Activated CD4-positive, alpha-beta T cell treated with anti-CD3 and anti-CD28 coated beads for 48 hours (primary cell): ENCODE measurements at places on chromosomes 2 and 18.
A peak's percentile ranks its signal among the peaks of the same experiment; 100 is the strongest.

DNA sequence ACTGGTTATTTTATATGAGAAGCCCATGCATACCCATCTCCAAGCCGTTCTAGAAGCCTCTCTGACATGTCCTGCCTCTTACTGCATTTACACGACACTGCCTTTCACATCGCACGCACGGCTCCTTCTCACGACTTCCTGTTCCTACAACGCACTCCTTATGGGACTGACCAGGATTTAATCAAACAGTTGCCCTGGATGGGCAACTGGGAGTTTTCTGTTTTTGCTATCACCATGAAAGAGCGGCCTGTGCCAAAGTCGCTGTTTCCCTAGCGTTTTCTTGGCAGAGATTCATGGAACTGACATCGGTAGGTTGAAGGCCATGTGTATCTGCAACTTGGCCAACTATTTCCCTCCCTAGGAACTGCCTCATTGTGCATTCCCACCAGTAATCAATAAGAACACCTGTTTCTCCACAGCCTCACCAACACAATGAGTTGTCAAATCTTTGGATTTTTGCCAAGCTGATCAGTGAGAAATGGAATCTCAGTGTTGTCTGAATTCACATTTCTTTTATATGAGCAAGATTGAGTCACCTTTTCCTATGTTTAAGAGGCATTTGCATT, 97.2 kb upstream of the OTOS start:
- no peak for DNase-seq

DNA sequence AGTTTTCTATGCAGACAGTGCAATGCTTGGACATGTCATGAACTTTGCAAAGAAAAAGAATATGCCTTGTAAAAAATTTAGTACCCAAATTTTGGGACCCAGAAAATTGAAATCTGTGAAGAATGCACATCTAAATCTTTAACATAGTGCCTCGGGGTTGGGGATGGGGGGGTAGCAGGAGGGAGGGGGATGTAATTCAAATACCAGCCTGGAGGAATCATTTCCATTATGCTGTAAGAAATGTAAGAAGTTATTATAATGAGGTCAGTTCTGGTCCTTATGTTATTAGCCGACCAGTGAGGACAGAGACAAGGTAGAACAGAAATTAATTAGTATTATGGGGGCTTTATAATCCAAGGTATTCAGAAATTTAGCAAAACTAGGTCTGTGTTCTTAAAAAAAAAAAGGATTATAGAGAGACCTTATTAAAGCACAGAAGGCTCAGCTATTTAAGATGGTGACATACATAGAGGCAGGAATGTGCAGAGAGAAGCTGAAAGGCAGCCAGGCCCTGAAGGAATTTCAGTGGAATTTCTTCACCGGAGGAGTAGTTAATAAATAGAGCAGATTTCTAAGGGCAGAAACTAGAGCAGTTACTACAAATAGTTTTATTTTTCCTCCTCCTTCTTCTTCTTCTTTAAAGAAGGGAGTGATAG, 89.0 kb upstream of the RBMS1 start:
- no peak for DNase-seq

DNA sequence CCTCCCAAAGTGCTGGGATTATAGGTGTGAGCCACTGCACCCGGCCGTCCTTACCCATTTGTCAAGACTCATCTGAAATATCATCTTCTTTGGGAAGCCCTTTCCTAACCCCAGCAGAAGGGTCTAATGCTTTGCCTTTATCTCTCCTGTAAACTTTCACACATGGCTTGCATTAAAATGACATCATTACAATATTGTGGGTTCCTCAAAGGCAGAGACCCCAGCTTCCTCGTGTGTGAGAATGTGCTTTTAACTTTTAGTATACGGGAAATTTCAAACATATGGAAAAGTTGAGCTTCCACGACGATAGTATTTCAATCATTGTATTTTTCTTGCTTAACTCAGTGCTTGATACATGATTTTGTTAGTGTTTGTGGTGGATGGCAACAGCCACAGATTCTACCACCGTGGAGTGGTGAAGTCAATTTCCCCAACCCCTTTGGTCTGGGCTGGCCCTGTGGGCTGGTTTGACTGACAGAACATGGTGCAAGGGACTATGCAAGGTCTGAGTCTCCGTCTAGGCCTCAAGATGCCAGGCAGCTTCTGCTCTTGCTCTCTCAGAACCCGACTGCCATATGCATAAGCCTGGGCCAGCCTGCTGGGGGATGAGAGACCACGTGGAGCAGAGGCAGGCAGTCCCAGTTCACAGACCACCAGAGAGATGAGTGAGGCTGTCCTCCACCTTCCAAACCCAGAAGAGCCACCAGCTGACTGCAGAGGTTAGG, 39.9 kb downstream of the NGEF start:
- DNase-seq: no peak

DNA sequence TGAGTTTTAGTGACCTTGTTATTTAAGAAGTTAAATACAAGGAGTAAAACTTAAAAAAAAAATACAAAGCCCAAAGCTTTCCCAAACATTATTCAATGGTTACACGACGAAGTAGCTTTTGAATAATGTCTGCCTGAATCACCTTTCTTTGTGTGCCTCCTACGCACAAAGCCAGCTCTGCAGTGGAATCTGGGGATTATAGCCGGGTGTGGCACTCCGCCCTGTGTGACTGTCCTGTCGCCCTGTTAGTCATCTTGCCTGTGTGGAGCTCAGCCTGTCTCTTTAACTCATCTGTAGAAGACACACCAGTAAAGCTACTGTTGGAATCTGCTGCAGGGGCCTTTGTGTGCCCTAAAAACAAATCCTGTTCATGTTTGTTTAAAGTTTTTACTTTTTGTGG, 79.4 kb upstream of the TCF7L1 start:
- peak; percentile 33 for DNase-seq

DNA sequence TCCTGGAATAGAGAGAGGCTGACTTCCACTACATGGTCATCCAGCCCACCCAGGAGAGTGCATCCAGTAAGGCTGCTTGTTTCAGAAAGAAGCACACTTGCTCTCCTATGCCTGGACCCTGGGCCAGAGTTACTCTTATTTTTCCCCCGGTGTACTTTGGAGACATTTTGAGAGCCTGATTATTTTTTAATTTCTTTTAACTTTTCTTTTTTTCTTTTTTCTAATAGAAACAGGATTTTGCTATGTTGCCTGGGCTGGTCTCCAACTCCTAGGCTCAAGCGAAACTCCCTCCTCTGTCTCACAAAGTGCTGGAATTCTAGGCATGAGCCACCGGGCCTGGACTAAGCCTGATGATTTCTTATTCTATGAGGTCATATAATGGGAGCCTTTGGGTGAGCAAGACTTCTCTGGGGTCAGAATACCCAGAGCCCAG, 62.2 kb downstream of the RPL37A start:
- DNase-seq: no peak

- DNase-seq: no peak
These were observed 180.0 kb upstream of the MMADHC start for GRCh38 chr2:149767516-149767974.

GRCh38 chr2:19369341-19369955, 11.0 kb upstream of the OSR1 start:
- DNase-seq: no peak

- no peak for DNase-seq
These were observed 127.7 kb downstream of the RHBDD1 start for GRCh38 chr2:226963528-226963927.

- DNase-seq: no peak
These were observed 38.6 kb upstream of the ZFP36L2 start for GRCh38 chr2:43265001-43265400.

GRCh38 chr2:69777786-69778105, 35.8 kb downstream of the ANXA4 start:
- DNase-seq: no peak

- DNase-seq: no peak
These were observed 48.3 kb downstream of the TNS1 start for GRCh38 chr2:217954469-217954868.

DNA sequence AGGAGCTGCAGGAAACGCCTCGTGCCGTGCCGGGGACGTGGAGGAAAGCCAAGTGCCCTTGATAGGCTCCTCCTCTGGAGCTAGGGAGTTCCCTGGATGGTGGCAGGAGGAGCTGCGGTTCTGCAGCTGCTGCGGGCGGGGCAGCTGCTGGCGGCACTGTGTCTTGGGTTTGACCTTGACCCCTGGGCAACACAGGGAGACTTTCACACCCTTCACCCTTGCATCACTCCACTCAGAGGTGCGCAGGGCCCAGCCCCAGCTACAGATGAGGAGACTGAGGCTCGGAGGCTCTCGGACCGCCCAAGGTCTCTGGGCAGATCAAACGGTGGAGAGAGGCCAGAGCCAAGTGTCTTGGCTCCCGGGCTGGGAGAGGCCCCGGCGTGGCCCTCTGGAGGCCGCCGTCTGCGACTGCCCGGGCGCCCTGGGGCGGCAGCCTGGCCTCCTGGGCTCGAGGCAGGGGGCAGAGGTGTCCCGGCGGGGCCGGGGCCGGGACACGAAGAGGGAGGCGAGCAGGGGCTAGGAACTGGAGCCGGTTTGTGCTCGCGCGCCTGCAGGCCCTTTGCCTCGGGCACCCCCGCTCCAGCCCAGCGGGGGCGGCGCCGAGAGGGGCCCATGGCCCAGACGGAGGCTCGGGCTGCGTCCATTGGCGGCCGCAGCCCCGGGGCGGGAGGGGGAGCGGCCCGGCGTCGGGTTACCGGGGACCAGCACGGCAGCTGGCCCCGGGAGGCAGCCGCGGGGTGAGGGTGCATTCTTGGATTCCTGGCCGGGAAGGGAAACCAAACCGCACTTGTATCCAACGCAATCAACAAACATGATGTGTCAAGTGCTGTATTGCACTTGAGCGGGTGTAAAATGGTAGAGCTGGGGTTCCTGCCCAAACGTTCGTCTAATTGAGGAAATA, 129.6 kb upstream of the SLC1A4 start:
- DNase-seq: no peak

- DNase-seq: no peak
These were observed 252.5 kb downstream of the XIRP2 start for GRCh38 chr2:167140767-167141166.

DNA sequence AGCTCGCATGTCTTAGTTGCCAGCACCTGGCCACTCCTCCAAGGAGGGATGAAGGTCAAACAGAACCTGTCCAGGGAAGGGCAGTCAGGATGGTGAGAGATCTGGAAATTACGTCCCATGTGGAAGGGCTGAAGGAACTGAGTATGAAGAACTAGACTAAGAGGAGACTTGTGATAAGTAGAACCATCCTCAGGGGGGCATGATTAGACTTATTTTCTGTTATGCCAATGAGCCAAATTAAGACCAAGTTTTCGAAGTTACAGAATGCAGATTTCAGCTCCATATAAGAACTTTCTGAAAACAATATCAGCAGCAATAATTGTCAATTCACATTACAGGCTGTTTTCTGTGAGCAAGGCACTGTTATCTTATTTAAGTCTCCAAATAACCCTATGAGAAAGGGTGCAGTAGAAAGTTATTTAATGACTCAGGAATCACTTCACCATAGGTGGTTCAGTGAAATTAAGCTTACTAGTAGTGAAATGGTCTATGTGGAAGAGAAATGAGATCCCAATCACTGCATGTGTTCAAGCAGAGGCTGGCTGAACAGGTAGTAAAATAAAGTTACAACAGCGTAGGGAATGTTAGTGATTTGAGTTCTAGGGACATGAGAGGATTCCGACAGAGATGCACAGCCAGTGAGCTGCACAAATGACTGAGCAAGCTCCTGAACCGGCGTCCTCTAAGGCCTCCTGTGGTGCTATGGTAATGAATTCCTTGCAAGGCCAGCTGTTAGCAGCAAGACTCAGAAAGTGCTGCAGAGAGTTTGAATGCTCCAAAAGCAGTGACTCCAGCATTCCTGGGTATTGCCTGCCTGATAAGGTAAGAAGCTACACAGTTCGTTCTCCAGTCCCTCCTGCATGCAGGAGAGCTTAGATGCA, 4.5 kb upstream of the DYM start:
- DNase-seq: no peak

DNA sequence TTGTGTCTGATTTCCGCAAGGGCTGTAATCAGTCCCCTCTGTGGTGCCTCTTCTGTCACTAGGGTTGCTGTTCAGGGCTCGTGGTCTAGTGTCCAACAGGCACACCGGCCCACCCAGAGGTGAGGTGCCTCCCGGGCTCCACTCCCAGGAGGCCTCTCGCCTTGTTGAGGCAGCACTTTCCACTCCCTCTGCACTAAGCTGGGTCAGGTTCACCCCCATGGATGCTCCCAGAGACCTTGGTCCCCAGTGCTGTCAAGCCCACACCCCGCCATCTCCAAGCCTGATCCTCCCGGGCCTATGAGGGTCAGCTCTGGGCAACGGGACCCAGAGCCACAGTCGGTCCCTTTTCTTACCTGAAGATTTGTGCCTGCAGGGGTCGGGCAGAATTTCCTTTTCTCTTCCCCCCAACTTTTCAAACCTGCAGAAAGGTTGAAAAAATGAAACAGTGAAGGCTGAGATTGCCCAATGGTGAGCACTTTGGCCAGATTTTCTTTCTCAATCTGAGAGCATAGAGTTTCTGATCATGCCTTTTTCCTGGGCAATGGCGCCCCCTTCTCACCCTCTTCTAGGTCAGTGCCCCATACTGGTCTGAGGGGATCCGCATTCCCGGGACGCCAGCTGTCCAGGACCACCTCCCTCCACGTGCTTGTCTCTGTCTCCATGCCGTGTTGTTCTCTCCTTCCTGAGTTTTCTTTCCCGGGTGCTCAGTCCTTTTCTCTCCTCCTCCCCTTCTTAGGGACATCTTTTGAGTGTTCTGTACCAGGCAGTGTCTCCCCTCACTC, 148.0 kb downstream of the ASB1 start:
- no peak for DNase-seq

DNA sequence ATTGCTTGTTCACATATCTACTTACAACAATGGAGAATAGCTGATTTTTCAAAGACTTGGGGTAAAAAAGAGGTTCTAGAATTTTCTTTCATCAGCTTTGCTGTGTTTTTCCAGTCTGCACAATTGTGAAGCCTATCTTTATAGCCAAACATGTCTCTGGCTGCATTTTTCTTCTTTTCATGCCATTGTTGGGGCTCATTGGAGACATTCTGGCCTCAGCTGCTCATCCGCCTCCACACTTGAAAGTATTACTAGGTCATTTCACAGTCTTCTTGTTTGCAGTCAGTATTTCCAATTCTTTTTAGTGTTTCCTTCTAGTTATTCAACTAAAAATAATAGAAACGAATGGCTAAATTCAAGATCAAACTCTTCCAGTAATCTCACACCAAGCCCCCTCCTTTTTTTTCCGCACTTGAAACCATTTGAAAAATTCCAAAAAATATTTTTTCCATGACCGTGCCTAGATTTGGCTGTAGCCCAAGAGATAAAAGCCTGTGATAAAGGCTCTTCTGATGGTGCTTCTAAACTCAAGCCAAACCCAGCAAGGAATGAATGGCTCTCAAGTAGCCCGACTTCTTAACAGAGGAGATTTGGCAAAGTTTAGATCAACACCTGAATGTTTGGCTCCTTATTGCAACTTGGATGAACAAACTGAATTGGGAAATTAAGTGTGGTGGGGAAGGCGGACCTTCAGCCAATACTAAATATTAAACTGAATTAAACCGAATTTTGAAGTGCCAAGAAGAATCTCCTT, 103.4 kb downstream of the NRP2 start:
- no peak for DNase-seq

GRCh38 chr18:36825526-36825925, 3.3 kb downstream of the TPGS2 start:
- DNase-seq: no peak

DNA sequence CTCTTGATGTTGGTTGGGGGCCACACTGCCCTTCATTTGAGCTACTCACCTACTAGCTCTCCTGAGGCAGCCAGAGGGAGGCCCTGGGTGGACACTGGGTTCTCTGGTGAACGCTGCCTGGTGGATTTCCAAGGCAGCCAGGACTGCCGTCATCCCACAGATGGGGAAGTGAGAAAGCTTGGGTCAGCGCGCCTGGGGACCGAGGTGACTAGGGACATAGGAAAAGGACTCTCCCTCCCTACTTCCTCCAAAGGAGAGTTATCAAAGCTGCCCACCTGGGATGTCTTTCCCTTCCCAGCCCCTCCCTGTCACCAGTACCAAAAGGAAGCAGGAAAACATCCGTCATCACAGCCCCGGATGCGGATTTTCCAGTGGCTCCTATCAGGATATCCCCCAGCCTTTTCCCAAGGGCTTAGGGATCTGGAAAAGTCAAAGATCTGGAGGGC, 3.8 kb upstream of the SEMA4C start:
- no peak for DNase-seq
